ENCODE measurements at places on chromosomes 2 and 18. TPM values are rescaled to one million over a fixed set of nuclear protein-coding genes. Genes with fewer than 3 reads are reported as not detected.

GPR35 gene
- total RNA-seq = 7.9 TPM

GFPT1 gene
- 90.5 TPM for total RNA-seq

- H3K4me1 ChIP-seq = no peaks in the 10 kb centered on the region
- no peak for DNase-seq
- no peak overlapping the region for H3K4me3 ChIP-seq
- H3K36me3 ChIP-seq = no peaks in the 10 kb centered on the region
- H3K27me3 ChIP-seq = no peaks in the 10 kb centered on the region
These were observed 436.0 kb upstream of the CWC22 start for GRCh38 chr2:180442860-180443644.

GRCh38 chr18:8800445-8800844 lies 95.1 kb downstream of the MTCL1 start:
- H3K4me3 ChIP-seq = no peak overlapping the region
- DNase-seq = no peak
- H3K36me3 ChIP-seq = no peaks in the 10 kb centered on the region
- H3K27ac ChIP-seq = no peak overlapping the region

- H3K4me1 ChIP-seq = no peaks in the 10 kb centered on the region
- no peak overlapping the region for H3K27ac ChIP-seq
- H3K36me3 ChIP-seq = no peaks in the 10 kb centered on the region
- no peak overlapping the region for H3K4me3 ChIP-seq
- no peaks in the 10 kb centered on the region for H3K27me3 ChIP-seq
These were observed 125.7 kb downstream of the MAP2 start for GRCh38 chr2:209549589-209549988.

All from uterus (tissue), 4 donors.